ENCODE measurements at places on chromosomes 12 and 14. TPM values are rescaled to one million over a fixed set of nuclear protein-coding genes. Genes with fewer than 3 reads are reported as not detected.

DNA sequence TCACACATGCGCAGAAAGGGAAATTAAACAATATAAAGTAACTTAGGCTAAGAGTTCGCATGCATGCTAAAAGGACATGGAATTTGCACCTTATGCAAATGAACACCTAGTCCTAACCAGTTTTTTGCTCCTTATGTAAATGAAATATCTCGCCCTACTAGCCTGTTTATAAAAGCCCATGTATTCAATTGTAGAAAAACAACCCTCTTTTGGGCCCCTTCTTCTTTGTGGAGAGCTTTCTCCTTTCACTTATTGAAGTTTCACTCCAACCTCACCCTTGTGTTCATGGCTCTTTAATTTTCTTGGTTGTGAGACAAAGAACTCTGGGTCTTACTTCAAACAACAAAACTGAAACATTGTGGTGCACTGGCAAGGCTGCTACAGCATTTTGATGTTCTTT lies 333.4 kb upstream of the ATXN7L3B start:
- DNase-seq, result no peak

Gene MANSC4
- not detected for total RNA-seq

DNA sequence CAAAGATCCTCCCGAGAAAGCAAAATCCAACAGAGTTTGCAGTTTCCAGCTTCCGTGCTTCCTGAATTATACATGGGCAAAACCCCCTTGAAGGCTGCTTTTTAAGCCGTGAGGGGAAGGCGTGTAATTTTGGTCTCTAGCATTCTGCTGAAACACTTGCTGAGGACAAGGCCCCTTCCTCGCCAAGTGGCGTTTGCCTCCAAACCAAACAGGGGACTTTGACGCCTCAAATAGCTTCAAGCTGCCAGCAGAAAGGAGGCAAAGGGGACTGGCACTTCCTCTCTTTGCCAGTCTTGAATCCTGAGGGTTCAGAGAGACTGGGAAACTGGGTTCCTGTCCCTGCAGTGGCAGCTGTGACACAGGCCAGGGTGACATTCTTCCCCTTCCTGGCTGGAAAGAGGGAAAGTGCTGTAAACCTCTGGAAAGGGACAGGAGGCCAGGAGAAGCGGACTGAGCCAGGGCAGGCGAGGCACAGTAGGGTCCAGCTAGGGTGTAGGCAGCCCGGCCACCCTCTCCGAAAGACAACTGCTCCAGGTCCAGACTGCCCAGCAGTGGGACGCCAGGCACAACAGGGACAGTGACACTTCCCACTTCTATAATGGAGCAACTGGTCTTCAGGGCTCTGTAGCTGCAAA lies 96.2 kb upstream of the MED13L start:
- no peak for DNase-seq

DNA sequence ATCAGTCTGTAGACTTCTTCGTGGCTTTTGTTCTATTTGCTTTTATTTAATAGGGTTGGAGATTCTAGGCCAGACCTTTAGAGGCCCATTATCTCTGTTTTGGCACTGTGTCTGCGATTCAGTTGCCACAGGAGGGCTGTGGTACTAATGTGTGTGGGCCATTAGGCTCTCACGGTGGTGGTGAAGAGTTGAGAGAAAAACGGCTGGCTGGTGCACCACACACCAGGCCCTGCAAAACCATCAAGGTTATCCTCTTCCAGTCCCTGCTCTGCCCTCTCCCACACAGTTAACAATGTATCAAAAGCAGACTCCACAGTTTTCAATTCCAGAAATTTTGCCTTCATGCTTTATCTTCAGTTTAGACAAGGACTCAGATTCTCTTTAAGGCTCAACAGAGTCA lies 97.7 kb downstream of the MYF5 start:
- DNase-seq, result no peak

GRCh38 chr14:69673104-69673503 lies 61.7 kb downstream of the SUSD6 start:
- no peak for DNase-seq

DNA sequence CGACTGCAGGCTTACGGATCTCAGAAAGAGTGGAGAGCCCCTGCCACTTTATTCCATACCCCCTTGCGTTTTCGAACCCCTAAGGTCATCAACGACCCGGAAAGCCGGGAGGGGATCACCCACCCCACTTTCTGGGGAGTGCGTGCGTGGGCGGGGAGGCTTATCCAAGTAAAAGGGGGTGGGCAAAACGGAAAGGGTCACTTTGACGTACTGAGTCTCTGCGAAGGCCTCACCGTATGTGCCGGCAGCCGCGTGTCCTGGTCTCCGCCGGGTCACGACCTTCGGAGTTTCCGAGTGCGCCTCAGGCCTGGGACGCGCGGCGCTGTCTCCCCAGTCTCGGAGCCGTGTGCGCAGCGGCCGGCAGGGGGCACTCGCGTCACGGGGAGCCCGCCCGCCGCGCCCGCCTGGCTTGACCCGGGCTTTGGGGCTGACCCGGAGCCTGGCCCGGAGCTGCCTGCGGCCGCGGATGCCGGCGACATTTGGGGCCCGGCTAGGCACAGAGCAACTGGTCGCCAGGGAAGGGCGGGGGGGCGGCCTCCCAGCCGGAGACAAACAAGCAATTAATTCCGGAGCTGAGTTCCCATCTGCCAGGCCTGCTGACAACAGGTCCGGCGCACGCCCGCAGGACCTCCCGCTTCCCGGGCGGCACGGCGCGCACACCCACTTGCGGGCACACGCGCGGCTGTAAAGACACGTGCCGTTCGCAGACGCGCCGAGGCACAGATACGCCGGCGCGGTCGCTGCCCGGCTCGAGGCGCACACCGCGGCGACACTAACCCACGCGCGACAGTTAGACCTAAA lies 890 bp upstream of the KIF26A start:
- peak; percentile 70 for DNase-seq

GRCh38 chr12:34109390-34109789 lies 87.1 kb downstream of the ALG10 start:
- no peak for DNase-seq

Gene DNAH10
- total RNA-seq, result 20.2 TPM

Gene SELPLG
- 3.6 TPM for total RNA-seq

DNA sequence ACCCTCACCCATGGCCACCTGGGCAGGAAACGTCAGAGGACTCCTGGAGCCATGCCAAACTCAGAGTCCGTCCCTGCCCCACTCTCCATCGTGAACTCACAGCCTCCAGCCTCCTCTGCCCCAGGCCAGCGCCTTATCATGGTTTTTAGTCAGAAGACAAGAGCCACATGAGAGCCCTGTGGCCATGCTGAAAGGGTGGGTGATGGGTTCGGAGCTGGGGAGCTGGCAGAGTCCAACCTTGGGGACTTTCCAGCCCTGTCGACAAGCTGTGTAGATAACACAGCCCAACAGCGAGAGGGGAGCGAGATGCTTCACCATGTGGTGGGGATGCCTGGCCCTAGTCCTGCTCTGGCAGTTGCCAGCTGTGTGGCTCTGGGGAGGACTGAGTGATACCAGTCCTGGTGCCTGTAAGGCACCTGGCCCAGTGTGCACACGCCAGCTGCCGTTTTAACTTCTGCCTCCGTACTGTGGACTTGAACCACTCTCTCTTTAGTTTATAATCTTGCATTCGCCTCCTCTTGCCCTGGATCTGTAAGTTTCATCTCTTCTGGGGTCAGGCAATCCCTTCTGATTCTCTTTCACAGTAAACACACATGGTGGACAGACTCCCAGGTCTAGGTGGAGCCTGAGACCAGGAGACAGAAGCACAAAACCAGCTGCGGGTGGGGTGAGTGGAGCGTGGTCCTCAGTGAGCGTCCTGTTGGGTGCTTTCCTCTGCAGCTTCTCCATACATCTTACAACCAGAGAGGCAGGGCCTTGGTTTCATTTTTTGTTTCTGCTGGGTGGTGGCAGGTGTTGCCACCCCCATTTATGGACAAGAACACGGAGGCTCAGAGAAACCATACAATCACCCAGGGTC lies 55.3 kb downstream of the RIN3 start:
- no peak for DNase-seq

Gene AQP2
- not detected for total RNA-seq

Gene RFLNA
- total RNA-seq, result 4.2 TPM

- no peak for DNase-seq
These were observed 7.7 kb downstream of the SLC39A5 start for GRCh38 chr12:56237552-56237951.

- no peak for DNase-seq
These were observed 10.4 kb upstream of the SLC8B1 start for GRCh38 chr12:113345318-113345717.

- no peak for DNase-seq
These were observed 11.7 kb upstream of the OTOGL start for GRCh38 chr12:80087486-80088213.

Gene FOXM1
- 2.5 TPM for total RNA-seq

- DNase-seq, result no peak
These were observed 142.9 kb upstream of the WSCD2 start for GRCh38 chr12:107986183-107986582.

GRCh38 chr12:68772714-68773113 lies 26.7 kb downstream of the SLC35E3 start:
- no peak for DNase-seq

Data from ovary (tissue), 10 donors.